Activated T-cell treated with anti-CD3 and anti-CD28 coated beads, Interleukin-2, amount 50 U/mL, for 4 hours (primary cell): ENCODE measurements at places on chromosomes 11 and 22. TPM values are rescaled to one million over a fixed set of nuclear protein-coding genes. Genes with fewer than 3 reads are reported as not detected.

GRCh38 chr11:15493066-15493465 lies 378.3 kb downstream of the INSC start:
- no peak for DNase-seq

- DNase-seq, result no peak
These were observed 43.4 kb upstream of the CSNK2A3 start for GRCh38 chr11:11396301-11397035.

ACR gene
- total RNA-seq, result not detected

SCGB1D2 gene
- total RNA-seq, result not detected

- no peak for DNase-seq
These were observed 26.2 kb upstream of the PARVG start for GRCh38 chr22:44154436-44154942.

DDX25 gene
- not detected for total RNA-seq

DNA sequence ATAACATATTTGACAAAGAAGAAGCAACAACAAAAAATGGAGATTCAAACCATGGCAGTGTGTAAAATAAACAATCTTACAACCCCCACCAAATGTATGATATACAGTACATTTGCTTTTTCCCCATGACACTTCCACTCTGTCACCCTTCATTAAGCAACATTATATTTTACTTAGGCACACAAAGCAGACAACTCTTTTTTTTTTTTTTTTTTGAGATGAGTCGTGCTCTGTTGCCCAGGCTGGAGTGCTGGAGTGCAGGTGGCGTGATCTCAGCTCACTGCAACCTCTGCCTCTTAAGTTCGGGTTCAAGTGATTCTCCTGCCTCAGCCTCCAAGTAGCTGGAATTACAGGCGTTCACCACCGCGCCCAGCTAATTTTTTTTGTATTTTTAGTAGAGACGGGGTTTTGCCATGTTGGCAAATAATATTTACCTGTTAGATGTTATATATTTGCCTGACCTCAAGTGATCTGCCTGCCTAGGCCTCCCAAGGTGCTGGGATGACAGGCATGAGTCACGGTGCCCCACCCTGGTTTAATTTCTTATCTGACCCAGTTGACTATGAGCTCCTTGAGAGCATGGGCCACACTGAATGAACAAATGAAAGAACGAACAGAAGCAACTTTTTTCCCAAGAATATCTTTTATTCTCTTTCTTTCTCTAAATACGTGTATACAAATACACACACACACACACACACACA lies 5.5 kb upstream of the PCF11 start:
- no peak for DNase-seq

TRAF6 gene
- 8.3 TPM for total RNA-seq

OR56A1 gene
- not detected for total RNA-seq

DNA sequence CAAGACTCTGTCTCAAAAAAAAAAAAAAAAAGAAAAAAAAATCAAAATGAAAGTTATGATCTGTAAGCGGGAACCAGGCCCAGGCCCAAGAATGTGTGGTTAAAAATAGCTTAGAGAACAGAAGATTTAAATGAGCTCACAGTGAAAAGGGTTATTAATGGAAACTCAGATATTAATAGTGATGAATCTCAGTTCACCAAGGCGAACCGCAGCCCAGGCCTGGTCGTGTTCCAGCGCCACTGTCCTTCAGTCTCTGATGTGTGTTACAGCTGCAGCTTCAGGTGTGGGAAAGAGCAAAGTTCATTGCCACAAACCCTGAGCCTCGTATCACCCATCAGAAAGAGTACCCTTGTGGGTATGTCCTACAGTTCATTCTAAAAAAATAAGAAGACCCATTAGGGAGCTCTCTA lies 107.1 kb downstream of the GAB2 start:
- no peak for DNase-seq

- no peak for DNase-seq
These were observed 31.5 kb downstream of the PARVG start for GRCh38 chr22:44211946-44212930.

GRCh38 chr11:75524665-75525432 lies 892 bp downstream of the GDPD5 start:
- peak; percentile 15 for DNase-seq

DNA sequence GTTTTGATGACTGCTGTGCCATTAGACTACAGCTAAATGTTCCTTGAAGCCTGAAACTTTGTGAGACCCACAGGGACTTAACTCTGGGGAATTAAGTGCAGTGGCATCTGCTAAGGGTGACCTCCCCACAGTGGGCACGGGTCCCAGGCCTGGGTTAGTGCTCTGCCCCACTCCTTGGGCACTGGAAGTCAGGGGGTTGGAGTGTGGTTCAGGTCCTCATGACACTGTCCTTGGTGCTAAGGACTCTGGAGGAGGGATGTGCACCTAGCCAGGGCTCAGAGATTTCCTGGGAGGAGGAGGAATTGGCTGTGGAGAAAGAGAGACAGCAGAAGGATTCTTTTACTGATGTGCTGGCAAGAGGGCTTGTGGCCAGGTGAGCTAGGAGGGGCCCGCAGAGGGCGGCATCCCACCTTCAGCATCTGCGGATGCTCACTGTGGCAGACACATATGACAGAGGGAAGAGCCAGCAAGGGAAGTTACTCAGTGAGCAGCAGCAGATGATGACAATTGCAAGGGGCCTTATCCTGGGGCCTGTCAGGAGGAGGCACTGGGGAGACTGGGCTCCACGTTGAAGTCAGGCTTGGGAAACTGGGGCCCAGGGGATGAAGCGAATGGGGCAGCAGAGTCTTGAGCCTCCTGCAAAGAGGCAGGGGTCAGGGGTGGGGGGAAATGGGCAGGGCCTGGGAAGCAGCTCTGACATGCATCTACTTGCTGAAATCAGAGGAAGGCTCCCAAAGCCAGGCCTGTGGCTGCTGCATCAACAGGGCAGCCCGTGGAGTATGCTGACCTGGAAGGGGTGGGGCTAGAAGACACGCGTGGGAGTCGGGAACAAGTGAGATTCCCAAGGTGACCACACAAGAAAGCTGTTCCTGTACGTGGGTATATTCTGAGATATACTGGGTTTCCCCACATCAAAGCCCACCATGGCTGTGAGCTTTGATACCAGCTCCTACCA lies 144.0 kb downstream of the MPPED1 start:
- no peak for DNase-seq

GRCh38 chr11:69868871-69869270 lies 49.7 kb upstream of the FGF3 start:
- DNase-seq, result no peak

DNA sequence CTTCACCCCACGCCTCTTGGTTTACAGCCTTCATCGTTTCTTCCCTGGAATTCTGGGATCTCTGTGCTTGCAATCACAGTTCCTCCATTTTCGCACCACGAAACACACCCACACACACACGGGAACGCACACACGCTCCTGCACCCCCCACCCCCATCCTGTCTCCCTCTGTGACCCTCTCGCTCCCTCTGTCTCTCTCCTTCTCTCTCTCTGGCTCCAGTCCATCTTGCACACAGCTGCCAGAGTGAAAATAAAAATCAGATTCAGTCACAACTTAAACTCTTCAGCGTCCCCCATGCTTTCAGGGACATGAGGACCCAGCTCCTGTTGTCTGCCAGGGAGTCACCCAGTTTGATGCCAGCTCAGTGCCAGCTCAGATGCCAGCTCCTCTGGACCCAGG lies 3.0 kb downstream of the GAL start:
- DNase-seq, result no peak

KRTAP5-10 gene
- total RNA-seq, result not detected

DNA sequence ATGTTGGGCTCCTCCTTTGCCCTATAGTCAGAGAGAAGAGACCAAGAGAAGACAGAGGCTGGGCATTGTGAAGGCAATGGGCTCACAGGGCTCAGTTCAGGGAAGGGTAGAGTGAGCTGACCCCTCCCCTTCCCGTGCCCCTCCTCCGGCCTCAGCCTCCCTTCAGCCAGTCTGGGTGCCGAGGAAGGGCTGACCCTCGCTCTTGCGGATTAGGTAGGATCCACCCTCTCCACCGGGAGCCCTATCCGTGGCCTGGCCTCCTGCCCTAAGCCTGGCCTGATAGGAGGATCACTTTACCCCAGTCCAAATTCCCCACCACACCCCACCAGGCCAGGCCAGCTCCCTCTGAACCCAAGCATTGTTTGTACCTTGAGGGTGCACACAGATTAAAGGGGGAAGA lies 1.8 kb upstream of the PPP1R14B start:
- no peak for DNase-seq

- no peak for DNase-seq
These were observed 769.4 kb downstream of the DLG2 start for GRCh38 chr11:84857746-84858145.

NCAPH2 gene
- total RNA-seq, result 175 TPM

DNA sequence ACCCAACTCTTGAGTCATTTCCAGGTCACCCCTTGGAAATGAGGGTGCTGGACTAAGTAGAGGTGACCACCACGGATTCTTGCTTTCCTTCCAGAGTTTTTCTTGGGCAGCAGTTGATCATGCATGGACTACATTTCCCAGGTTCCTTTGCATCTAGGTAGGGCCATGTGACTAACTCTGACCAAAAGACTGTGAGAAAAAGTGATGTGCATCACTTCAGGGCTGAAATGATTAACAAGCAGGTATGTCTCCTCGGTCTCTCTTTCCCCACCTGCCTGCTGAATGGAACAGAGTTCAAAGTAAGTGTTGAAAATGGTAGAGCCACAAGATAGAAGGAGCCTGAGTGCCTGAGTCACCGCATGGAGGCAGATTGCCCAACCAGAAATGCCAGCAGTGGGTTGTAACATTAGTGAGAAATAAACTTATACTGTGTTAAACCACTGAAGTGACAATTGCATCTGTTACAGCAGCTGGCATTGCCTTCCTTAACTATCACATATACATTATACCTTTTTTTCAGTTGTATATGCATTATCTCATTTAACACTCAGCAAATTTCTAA lies 113.5 kb downstream of the MN1 start:
- no peak for DNase-seq

GRCh38 chr22:33921525-33922348 lies 1.5 kb upstream of the LARGE1 start:
- DNase-seq, result no peak

DNA sequence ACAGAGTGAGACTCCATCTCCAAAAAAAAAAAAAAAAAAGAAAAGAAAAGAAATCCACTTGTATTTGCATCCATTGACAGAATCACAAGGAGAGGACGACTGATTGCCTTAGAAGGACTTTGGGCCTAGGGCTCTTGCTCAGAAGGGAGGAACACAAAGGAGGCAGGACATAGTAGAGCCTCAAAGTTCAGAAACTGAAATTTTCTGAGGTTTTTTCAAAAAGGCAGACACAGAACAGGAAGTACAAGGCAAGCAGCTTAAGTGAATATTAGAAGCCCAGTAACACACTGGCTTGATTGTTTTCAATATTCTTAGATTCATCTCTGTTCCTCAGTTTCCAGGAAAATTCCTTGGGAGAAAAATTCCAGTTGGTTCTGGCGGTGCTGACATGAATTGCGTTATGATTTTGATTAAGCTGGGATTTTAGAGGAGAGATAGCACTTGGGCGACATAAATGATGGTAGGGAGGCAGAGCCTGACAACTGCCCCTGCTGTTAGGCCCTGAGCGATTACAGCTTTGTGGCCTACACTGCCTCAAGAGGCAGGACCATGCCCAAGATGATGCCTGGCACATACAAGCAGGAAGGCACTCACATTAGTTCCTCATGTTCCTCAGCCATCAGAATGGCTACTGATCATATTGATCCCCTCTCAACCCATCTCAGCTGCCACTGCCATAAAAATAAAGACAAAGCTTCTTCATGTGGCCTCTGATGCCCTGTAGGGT lies 15.3 kb downstream of the CLPB start:
- DNase-seq, result no peak

DNA sequence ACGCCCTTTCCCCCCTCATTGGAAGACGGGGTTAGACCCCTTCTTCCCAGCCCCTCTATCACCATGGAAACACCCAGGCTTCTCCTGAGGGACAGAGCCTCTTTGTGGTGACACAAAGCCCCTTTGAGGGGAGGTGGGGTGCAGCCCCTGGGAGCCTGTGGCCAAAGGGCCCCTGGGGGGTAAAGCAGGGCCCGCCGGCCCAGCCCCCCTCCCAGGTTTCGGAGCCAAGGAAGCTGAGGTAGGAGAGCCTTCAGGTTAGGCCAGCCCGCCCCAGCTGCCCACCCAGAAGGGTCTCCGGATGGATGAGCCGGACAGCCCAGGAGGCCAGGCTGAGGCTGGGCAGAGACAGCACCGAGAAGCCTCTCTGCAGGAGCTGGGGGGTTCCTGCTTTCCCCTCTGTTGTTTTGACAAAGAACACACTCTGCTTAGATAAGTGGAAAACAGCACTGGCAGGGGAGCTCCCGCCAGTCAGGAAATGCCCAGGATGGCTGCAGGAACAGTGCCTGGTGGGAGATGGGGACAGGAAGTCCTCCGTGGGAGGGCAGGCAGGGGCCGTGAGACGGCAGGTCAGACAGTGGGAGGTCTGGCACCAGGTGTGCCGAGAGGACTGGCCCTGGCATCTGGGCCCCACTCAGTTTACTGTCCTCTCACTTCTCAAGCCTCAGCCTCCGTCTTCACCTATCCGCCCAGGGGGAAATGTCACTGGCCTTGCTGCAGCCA lies 18.2 kb downstream of the ARVCF start:
- no peak for DNase-seq

- no peak for DNase-seq
These were observed 390.6 kb downstream of the AASDHPPT start for GRCh38 chr11:106468086-106468485.

- no peak for DNase-seq
These were observed 38.7 kb upstream of the TTLL12 start for GRCh38 chr22:43225609-43226008.

PHOX2A gene
- not detected for total RNA-seq

DNA sequence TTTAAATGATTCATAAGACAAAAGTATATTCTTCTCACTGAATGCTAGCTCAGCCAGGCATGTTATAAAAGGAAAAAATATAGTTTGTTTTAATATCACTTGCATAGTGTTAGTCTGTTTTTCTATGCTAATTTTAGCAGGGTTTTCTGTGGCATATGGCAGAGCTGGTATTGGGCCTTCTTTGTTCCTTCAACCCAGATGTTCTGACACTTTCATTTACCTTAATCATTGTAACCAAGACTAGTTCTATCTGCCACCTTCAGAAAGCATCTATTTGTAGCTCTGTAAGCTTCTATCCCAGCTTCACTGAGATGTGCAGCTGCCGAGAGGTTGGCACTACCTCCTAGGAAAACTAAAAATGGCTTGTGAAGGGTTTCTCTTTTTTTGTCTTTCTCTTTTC lies 338.7 kb downstream of the GUCY1A2 start:
- DNase-seq, result no peak
